ENCODE measurements at places on chromosomes 3 and 15. TPM values are rescaled to one million over a fixed set of nuclear protein-coding genes. Genes with fewer than 3 reads are reported as not detected.

Gene EPB42
- total RNA-seq = not detected

Gene PATL2
- total RNA-seq = 5.4 TPM

Gene P2RY1
- total RNA-seq = 0.48 TPM

Gene VGLL3
- total RNA-seq = not detected

Gene ACTC1
- total RNA-seq = not detected

Gene COL7A1
- 1.3 TPM for total RNA-seq

Gene DMXL2
- total RNA-seq = 5.2 TPM

Data from activated CD8-positive, alpha-beta memory T cell treated with anti-CD3 and anti-CD28 coated beads for 36 hours (primary cell).